ENCODE measurements at places on chromosomes 13 and 19.

DNA sequence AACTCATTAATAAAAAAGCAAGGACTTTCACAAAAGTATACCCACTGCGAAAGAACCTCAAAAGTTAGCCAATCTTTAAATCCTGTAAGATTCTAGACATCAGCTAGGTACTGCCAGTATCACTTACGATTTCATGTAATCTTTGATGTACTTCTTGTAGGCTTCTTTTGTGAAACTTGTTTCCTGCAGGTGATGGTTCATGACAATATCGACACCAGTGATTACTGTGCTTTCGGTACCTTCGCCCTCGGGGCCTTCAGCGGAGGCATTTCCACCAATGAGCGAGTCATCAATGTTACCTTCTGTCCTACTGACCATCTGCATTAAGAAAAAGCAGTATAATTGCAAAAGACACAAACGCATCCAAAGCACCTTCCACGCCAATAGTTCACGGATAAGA lies 1.1 kb downstream of the TPT1 start:
- no peak for DNase-seq

DNA sequence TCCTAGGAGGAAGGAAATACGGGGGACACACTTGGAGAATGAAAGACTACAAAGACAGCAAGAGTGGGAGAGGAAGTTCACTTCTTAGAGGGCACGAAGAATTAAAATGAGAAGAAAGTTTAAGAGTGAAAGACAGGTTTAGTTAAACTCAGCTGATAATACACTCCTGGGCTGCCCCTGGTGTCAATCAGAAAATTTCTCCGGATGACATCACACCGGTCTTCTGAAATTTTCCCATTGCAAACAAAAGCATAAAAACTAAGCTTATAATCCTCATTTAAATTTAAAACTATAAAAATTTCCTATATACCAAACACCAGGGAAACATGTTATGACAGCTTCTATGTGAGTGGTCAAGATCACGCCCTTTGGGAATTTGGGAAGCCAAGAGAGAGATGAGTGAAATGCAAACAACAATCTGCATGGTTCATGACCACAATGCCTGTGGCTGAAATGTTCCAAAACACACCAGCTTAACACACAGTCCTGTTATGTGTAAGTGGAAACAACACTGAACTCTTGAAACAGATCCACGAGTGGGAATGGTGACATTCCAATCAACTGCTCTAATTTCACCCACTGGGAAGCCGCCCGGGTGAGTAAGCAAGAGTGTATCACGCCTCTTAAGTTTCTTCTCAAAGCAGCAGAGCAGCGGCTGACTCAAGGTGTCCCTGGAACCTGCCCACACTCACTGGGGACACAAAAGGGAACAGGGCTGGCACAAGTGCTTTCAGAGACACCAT lies 49.0 kb downstream of the BRD4 start:
- no peak for DNase-seq

DNA sequence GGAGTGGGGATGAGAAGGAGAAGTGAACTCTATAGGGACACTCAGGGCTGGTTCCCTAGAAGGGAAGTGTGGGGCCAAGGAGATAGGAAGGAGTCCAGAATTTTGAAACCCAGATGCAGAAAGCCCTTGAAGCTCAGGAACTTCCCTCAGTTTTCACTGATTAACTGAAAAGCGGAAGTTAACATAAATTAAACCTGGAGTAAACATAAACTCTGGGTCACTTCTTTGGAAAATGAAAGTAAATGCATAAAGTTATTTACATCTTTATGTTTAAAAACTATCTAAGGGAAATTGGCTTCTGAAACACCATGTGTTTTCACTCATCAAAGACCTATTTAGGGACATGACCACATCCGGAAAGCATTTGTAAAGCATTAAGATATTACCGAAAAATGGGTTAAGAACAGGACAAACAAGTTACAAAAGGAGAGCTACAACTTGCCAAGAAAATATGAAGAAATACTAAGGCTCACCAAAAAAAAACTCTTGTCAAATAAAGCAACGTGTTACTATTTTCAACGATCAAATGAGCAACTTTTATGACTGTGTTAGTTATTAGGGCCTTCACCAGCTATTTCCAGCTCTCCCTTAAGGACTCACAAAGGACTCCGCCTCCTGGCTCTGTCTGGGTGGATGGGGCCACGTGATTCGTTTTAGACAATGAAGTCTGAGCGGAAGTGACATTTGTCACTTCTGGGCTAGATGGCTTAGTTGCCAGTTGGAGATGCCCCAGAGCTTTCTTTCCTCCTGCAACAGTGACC lies 439.1 kb upstream of the ZNF507 start:
- DNase-seq, result no peak

DNA sequence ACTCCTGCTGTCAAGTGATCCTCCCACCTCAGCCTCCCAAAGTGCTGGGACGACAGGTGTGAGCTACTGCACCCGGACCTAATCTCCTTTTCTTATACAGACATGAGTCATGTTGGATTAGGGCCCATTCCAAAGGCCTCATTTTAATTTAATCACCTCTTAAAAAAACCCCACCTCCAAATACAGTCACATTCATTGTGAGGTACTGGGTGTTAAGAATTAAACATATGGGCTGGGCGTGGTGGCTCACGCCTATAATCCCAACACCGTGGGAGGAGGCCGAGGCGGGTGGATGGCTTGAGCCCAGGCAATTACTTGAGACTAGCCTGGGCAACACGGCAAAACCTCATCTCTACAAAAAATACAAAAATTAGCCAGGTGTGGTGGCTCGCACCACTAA lies 46.6 kb downstream of the PIN1 start:
- no peak for DNase-seq

DNA sequence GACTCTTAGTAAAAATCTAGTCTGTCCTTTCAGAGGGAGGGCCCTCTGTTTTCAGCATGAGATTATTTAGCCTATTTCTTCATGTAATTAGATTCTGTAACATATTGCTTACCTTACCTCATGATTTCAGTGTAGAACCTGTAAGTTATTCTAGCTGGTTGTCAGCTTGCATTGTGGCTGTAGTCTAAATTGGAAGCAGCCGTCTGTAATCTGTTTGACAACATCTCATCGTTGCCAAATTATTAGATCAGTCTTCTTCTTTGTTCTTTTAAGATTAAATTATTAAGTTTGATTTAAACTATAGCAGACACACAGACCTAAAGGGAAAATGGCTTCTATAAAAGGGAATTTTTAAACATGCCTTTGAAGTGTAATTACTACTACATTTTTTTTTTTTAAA lies 34.8 kb downstream of the SLAIN1 start:
- no peak for DNase-seq

GRCh38 chr13:26743971-26744370 lies 16.6 kb downstream of the GPR12 start:
- no peak for DNase-seq

- DNase-seq, result no peak
These were observed 1.3 kb downstream of the PALM start for GRCh38 chr19:709965-710571.

GRCh38 chr13:25335856-25336255 lies 34.4 kb downstream of the NUP58 start:
- DNase-seq, result no peak

- no peak for DNase-seq
These were observed 510.5 kb downstream of the SLITRK6 start for GRCh38 chr13:85288698-85289097.

GRCh38 chr13:90534617-90535370 lies 812.7 kb upstream of the MIR17HG start:
- DNase-seq, result no peak

- DNase-seq, result no peak
These were observed 3.1 kb upstream of the FFAR1 start for GRCh38 chr19:35344511-35345031.

GRCh38 chr13:97224544-97225300 lies 2.6 kb downstream of the MBNL2 start:
- DNase-seq, result no peak

DNA sequence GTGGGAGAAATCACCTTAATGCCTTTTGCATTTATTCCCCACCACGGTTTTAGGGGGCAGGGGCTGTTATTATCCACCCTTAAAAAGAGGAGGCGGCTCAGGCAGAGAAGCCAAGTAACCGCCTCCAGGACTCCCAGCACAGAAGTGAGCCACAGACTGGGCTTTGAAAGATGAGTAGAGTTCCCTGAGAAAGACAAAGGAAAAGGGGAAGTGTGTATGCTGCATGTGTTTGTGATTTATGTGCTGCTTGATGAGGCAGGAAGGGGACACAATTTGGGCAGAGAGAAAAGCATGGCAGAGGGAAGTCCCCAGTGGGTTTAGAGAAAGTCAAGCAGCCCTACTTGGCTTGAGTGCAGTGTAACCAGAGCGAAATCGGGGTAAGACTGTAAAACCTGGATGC lies 85.0 kb downstream of the DOCK9 start:
- no peak for DNase-seq

DNA sequence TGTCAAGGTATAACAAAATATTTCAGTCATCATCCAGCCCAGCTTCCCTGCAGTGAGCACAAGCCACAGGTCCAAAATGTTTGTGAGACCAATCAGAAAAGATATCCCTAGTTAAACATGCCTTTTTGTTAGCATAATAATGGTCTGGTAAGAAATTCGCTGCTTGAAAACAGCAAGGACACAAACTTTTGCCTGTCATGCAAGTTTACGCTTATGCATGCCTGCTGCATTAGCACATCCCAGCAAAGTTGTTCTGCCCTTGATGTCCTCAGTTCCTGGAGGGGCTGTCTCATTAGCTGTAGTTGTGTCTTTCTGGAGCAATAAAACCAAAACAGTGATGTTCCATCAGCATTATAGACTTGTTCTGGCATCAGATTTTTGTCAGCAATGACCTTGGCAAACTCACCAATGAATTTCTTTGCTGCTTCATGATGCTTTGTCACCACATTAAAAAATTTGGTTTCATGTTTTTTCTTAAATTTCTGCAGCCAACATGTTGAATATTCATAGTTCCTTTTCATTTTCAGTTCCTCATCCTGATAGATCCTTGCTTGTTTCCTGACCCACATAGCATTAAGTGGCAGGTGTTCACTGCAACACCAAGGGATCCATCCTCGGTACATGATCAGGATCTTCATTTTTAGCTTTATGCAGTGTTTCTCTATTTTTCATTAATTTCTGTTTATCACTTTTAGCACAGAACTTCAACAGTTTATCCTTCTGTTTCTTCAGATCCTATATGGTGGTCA lies 72.0 kb upstream of the GPR183 start:
- no peak for DNase-seq

GRCh38 chr13:104473936-104474335 lies 1407.7 kb upstream of the SLC10A2 start:
- no peak for DNase-seq

GRCh38 chr19:28884786-28885476 lies 328.0 kb downstream of the UQCRFS1 start:
- no peak for DNase-seq

- DNase-seq, result no peak
These were observed 1.7 kb downstream of the HIF3A start for GRCh38 chr19:46298479-46299003.

GRCh38 chr13:113596321-113597200 lies 12.0 kb downstream of the TFDP1 start:
- no peak for DNase-seq

GRCh38 chr19:7710616-7711015 lies 8.7 kb upstream of the FCER2 start:
- DNase-seq, result no peak

DNA sequence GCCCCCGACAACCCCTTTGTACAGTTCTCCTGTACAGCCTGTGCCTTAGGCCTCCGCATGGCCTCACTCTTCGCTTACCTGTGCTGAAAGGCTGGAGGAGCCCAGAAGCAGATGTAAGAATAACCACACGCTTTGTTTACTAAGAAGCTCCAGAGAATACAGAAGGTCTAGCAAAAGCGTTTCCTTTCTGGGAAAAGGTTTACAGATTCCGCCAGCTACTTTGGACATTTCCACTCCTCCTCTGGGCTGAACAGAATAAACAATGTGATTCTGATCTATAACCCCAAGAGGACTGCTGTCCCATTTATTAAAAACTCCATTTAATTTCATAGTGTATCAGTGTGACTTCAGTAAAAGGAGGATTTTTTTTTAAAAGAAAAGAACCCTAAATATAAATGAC lies 339.2 kb downstream of the DNAJC15 start:
- no peak for DNase-seq

DNA sequence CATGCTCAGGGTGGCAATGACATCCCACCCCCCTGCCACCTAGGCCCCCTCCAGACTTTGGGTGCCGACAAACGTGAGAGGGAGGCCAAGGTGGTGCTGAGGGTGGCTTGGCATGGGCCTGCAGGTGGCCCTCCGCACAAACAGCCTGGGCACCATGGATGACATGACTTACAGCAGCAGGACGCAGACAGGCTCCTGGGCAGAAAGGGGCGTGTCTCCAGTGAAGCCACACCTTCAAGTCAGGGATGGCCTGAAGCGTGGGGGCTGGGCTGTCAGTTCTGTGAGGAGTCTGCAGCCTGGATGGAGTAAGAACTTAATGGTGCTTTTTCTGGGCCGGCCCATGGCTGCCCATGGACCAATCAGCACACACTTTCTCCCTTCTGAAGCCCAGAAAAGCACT lies 25.3 kb downstream of the POMP start:
- DNase-seq, result no peak

DNA sequence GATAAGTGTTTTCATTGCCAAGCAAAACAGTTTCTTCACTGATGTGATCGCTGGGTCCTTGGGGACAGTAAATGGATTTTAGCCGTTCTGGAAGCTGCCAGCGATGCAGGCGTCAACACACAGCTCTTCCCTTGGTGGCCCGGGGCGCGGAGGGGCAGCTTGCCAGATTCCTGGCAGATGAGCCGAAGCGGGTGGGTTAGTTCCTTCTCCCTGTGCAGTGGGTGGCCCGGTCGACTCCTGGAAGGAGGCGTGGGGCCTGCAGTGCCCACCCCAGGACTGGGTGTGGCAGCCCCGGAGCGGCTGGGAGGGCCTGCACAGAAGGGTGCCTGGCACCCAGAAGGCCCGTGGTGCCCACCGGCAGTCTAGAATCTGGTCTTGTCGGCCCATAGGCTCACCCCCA lies 69.0 kb downstream of the KDM4B start:
- DNase-seq, result no peak

DNA sequence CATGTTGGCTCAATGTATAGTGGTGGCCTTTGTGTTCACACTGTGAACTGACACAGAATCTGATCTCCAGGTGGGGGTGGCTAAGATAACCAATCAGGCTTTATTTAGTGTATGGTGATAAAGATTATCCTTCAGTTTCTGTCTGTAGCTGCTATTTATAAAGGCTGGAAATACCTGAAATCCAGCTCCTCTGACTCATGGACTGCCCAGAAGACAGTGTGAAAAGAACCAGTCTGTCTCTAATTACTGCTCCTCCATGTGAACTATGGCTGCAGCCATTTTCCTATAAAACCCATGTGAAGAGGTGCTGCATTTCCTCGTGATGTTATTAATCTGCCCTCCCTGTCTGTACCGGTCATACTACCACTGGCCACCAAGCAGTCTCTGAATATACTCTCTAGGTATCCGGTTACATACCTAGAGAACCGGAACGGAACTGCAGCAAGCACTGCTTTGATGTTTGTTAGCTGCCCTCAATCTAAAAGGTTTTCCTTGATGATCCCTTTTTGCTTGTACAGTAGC lies 238.0 kb downstream of the LHFPL6 start:
- DNase-seq, result no peak

DNA sequence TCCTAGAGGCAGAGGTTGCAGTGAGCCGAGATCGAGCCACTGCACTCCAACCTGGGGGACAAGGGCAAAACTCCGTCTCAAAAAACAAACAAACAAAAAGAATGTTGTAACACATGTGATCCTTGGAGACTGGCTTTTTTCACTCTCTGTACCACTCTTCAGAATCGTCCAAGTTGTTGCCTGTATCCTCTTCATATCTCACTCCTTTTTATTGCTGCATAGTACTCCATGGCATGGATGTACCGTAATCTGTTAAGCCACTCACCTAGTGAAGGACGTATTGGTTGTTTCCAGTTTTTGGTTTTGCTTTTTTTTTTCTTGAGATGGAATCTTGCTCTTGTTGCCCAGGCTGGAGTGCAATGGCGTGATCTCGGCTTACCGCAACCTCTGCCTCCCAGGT lies 7.0 kb upstream of the CD22 start:
- DNase-seq, result no peak
